ENCODE measurements at places on chromosomes 11 and 22.

DNA sequence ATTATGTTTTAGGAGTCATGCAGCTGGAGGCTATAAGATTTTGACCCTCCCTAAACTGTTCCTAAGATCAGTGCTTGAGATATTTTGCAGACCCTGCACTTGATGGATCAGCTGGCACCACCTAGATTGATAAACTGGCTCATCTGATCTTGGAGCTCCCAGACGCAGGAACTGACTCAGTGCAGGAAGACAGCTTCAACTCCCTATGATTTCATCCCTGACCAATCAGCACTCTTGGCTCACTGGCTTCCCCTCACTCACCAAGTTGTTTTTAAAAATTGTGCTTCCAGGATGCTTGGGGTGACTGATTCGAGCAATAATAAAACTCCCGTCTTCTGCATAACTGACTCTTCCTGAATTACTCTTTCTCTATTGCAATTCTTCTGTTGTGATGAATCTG, 637.5 kb upstream of the FAT3 start:
- no peaks in the 10 kb centered on the region for H3K27me3 ChIP-seq
- no peaks in the 10 kb centered on the region for H3K4me1 ChIP-seq
- H3K4me3 ChIP-seq, result no peak overlapping the region

- DNase-seq, result peak; percentile 54
- peaks cover 76% of the 10 kb centered on the region for H3K4me1 ChIP-seq
- H3K36me3 ChIP-seq, result no peaks in the 10 kb centered on the region
Observed at GRCh38 chr11:62400760-62401159, 18.1 kb upstream of the SCGB1A1 start.

DNA sequence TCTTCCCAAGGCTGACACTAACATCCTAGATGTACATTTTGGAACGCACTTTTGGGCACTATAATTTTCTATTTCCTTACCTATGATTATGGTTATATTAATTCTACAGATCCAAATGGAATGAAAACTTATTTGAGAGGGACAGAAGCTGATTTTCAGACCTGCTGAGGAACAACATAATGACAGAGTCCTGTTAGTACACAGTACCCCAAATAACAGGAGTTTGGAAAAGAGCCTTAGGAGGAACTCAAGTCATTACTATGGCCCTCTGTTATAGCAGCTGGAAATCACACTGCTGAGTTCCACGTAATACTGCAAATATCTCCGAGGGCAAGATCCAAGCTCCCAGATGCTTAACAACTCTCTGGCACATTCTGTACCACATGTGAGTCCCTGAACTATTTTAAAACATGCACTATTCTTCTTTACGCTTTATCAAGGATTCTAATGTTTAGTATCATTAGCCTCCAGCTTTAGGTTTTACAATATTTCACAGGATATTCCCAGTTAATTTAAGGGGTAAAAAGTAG, 1027.7 kb upstream of the CCDC90B start:
- no peaks in the 10 kb centered on the region for H3K27me3 ChIP-seq
- H3K4me1 ChIP-seq, result no peaks in the 10 kb centered on the region
- H3K27ac ChIP-seq, result no peak overlapping the region
- peak; percentile 18 for DNase-seq

DNA sequence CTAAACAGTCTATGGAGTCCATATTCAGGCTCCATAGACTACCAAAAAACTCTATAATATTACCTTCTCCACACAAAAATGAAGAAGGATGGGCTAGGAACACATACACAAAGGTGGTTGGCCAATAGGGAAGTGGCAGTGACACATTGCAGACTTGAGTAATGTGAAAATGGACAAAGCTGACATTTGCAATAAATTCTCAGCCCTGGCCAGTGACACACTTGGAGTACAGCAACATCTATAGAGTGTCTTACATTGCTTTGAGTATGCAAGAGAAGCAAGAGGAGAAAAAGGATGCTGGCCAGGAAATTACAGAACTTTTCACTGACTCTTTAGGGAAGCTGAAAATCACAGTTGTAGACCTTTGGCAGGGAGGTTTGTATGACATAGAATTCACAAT, 7.3 kb upstream of the OR52W1 start:
- H3K36me3 ChIP-seq, result no peaks in the 10 kb centered on the region
- H3K27ac ChIP-seq, result no peak overlapping the region
- no peaks in the 10 kb centered on the region for H3K27me3 ChIP-seq
- H3K4me1 ChIP-seq, result no peaks in the 10 kb centered on the region
- no peak overlapping the region for H3K4me3 ChIP-seq

- peak overlapping the region; percentile 64 for H3K4me3 ChIP-seq
- H3K27me3 ChIP-seq, result peaks cover 39% of the 10 kb centered on the region
- DNase-seq, result no peak
- peak overlapping the region; percentile 50 for H3K27ac ChIP-seq
Observed at GRCh38 chr22:49656291-49656851, 171.3 kb downstream of the BRD1 start.

- no peak for DNase-seq
- H3K4me1 ChIP-seq, result peaks cover 16% of the 10 kb centered on the region
- no peak overlapping the region for H3K27ac ChIP-seq
- no peak overlapping the region for H3K4me3 ChIP-seq
- H3K36me3 ChIP-seq, result no peaks in the 10 kb centered on the region
Observed at GRCh38 chr11:74532501-74533246, 39.1 kb upstream of the LIPT2 start.

- no peaks in the 10 kb centered on the region for H3K27me3 ChIP-seq
- H3K4me3 ChIP-seq, result no peak overlapping the region
- H3K36me3 ChIP-seq, result peaks cover 38% of the 10 kb centered on the region
- DNase-seq, result no peak
Observed at GRCh38 chr11:44591557-44591956, 26.1 kb downstream of the CD82 start.

DNA sequence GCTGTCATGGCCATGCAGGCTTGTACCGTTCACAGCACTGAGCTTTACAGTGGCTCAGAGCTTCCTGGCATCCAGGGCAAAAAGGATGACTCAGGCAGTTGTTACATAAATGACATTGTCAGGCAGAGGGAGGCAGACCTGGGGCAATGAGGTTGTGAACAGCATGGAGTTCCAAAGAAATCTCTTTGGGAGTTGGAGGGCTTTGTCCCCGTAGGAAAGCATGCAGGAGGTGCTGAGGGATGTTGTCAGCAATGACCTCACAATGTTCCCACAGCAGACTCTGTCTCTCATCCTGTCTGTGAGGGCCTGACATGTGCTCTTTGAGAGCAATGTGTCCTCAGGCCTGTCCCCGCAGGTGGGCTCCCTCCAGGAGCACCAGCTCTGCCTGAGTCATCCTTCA, 25.9 kb upstream of the PDE2A start:
- H3K27me3 ChIP-seq, result no peaks in the 10 kb centered on the region
- no peak for DNase-seq
- peaks cover 100% of the 10 kb centered on the region for H3K36me3 ChIP-seq
- H3K4me1 ChIP-seq, result peaks cover 8% of the 10 kb centered on the region
- no peak overlapping the region for H3K27ac ChIP-seq

- DNase-seq, result no peak
- H3K36me3 ChIP-seq, result peaks cover 78% of the 10 kb centered on the region
- no peaks in the 10 kb centered on the region for H3K27me3 ChIP-seq
- H3K4me1 ChIP-seq, result no peaks in the 10 kb centered on the region
- no peak overlapping the region for H3K27ac ChIP-seq
Observed at GRCh38 chr11:64932324-64932723, 3.4 kb downstream of the GPHA2 start.

Data from stomach (tissue), 19 donors.